ENCODE measurements at places on chromosomes 5 and 9.

DNA sequence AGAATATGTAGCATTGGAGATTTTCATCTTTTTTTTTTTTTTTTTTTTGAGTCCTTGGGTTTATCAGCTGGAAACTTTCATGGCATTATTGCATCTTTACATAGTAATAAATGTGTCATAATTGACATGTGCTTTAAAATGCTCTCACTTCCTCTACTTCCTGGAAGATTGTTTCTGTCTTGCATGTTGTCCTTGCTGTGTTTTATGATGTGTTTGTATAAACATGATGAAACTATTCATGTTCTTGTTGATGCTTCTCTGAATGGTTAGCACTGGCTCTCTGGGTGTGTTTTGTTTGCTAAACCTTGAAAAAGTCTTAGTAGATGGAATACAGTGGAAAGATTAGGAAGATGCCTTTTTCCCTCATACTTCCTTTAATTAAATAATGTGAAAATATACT, 87.9 kb downstream of the IQGAP2 start:
- DNase-seq = no peak

DNA sequence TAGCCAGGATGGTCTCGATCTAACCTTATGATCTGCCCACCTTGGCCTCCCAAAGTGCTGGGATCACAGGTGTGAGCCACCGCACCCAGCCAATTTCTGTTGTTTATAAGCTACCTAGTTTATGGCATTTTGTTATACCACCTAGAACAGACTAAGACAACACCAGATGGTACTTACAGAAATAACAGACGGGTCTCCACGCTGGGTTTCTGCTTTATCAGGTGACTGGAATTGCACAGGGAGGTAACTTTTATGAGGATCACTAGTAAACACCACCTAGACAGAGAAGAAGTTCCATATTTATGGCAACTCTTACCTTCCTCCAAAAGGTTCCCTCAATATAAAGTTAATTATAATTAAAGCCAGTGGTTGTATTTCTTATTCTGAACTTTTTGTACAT, 74.0 kb downstream of the CEMIP2 start:
- DNase-seq = no peak

- DNase-seq = no peak
Measured at GRCh38 chr5:135814316-135814715, 20.1 kb upstream of the SLC25A48 start.

DNA sequence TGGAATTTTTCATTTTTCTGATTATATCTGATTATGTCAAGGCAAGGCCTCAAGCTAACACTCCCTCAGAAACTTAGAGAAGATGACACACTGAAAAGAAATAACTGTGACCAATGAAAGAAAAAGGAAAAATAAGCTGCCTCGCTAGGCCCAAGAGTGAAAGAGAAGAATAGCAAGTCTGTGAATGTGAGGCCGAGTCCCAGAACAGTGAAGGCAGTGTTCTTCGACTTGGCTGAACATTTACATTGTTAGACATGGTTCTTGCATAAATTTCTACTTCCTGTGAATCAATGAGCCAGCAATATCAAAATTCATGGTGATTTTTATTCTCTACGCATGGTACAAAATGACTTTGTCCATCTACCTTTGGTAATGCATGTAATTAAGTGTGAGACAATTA, at the start of gene ATP10B:
Gene ATP10B (minus strand): TSS at position 163 of the 400 bp plus-strand sequence. CDS start 164,137 bp downstream, outside the sequence.
- DNase-seq = no peak

- no peak for DNase-seq
Measured at GRCh38 chr9:105993116-105993854, 298.9 kb downstream of the TMEM38B start.

DNA sequence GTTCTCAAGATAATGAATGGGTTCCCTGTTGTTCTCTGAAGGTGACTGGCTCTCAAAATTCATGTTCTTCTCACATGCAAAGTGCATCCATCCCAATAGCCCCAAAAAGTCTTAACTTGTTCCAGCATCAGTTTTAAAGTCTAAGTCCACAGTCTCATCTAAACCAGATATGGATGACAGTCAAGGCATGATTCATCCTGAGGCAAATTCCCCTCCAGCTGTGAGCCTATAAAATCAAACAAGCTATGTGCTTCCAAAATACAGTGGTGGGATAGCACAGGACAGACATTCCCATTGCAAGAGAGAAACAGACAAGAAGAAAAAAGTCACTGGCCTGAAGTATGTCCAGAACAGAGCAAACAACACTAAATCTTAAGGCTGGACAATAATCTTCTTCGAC, 25.4 kb downstream of the FBXO10 start:
- DNase-seq = no peak

- DNase-seq = no peak
Measured at GRCh38 chr9:74755355-74755754, 132.4 kb downstream of the TRPM6 start.

DNA sequence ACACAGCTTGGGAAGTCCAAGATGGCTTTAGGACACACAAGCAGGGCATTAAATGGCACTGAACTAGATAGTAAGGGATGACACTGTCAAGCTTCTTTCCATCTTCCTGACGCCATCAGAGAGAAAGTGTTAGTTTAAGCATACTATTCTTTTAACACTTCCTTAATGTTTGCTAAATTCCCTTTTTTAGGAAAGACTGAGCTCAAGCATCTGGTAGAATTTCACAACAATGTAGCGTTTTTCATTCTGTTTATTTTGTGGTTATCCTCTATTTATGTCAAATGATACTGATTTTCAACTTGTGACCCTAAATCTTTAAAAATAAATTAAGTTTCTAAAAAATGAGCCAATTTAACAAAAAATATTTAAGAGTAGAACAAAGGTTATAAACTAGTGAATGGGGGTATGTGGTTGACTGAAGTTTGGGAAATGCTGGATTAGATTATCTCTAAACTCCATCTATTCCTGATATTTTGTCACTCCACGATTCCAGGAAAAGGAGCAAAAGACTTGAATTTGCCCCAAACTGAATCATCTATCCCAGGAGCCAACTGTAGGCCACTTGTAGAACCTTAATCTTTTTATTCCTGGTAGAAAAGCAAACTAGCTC, 147.4 kb upstream of the KLF9 start:
- no peak for DNase-seq

- no peak for DNase-seq
Measured at GRCh38 chr9:81521892-81522291, 167.5 kb downstream of the TLE1 start.

- DNase-seq = no peak
Measured at GRCh38 chr5:121833617-121834016, 18.1 kb upstream of the FTMT start.

DNA sequence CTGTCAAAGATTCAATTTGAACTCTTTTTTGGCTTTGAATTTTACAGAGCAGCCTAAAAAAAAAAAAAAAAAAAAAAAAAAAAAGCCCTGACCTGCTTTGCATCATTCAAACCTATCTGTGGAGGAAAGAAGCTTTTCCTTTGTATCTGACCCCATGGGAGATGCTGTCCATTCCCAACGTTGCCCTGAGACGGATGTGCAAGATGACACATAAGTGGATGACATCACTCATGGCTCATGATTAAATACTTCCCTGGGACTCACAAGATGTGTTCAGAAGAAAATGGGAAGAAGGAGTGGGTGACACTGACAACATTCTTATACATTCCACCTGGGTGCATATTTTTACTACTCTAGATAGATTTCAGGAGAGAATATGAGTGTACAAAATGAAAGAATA, 245.7 kb upstream of the ELAVL2 start:
- DNase-seq = no peak

- no peak for DNase-seq
Measured at GRCh38 chr9:23779220-23779619, 46.8 kb downstream of the ELAVL2 start.

GRCh38 chr9:86990290-86990689, 43.0 kb upstream of the GAS1 start:
- DNase-seq = no peak

- no peak for DNase-seq
Measured at GRCh38 chr9:93576258-93577077, at the start of gene PHF2. PHF2 (plus strand) TSS chr9:93576584; CDS start chr9:93576774, 190 bp downstream.

Measured in activated CD4-positive, CD25-positive, alpha-beta regulatory T cell treated with anti-CD3 and anti-CD28 coated beads, Interleukin-2, amount 50 U/mL, for 16 hours (primary cell).